ENCODE measurements at places on chromosomes 11 and 22. TPM values are rescaled to one million over a fixed set of nuclear protein-coding genes. Genes with fewer than 3 reads are reported as not detected.

- peaks cover 19% of the 10 kb centered on the region for H3K36me3 ChIP-seq
- no peaks in the 10 kb centered on the region for H3K27me3 ChIP-seq
- peak overlapping the region; percentile 99 for H3K4me3 ChIP-seq
- peak overlapping the region; percentile 98 for H3K27ac ChIP-seq
- no peak for DNase-seq
Measured at GRCh38 chr11:17076517-17077239, 789 bp downstream of the RPS13 start.

GRCh38 chr11:134346976-134347350 is 15.2 kb downstream of the GLB1L2 start:
- no peaks in the 10 kb centered on the region for H3K27me3 ChIP-seq
- no peak overlapping the region for H3K4me3 ChIP-seq
- no peak overlapping the region for H3K27ac ChIP-seq

- H3K4me1 ChIP-seq: peaks cover 7% of the 10 kb centered on the region
- no peak overlapping the region for H3K27ac ChIP-seq
- H3K4me3 ChIP-seq: no peak overlapping the region
- H3K36me3 ChIP-seq: no peaks in the 10 kb centered on the region
Measured at GRCh38 chr11:87006035-87006434, 31.7 kb upstream of the TMEM135 start.

- H3K27me3 ChIP-seq: no peaks in the 10 kb centered on the region
- DNase-seq: no peak
- peaks cover 2% of the 10 kb centered on the region for H3K36me3 ChIP-seq
Measured at GRCh38 chr22:42905702-42906183, 48.7 kb upstream of the ARFGAP3 start.

DNA sequence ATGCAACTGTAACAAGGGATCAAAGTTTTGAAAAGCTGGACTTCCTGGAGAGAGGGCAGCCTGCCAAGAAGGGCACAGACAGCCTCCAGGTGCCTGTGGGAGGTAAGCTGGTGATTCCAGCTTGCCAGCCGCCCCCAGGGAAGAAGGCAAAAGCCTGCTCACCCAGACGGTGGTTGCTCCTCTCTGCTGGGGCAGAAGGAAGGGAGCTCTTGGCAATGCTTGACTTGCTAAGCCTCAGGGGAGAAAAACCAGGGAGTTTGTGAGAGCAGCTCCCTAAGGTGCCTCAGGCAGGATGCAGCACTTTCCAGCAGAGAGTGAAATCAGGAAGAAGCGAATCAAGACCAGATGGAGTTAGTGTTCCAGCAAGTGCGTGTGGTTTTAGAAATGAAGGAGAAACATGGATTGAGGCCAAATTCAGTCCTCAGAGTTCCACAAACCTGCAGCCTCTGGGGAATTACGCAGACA is 553.6 kb downstream of the BUD13 start:
- peaks cover 23% of the 10 kb centered on the region for H3K27me3 ChIP-seq
- no peak overlapping the region for H3K27ac ChIP-seq
- DNase-seq: no peak
- no peak overlapping the region for H3K4me3 ChIP-seq
- no peaks in the 10 kb centered on the region for H3K36me3 ChIP-seq

DNA sequence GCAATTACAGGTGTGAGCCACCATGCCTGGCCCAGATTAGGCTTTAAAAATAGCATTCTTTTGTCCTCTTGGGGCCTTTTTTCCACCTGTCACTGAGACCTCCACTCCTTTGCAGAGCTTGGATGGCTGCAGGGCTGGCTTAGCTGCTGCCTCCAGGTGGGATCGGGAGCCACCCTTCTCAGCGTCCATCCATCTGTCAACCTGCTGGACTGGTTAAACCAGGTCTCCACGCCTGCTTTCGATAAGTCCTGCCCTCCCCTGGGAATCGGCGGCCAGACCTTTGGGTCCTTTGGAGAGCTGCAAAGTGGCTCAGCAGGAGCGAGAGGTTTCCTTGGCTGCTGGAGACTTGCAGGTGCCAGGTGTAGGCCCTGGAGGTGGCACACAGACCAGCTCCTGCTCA is 23.4 kb upstream of the GRAMD4 start:
- peak overlapping the region; percentile 63 for H3K4me3 ChIP-seq
- H3K36me3 ChIP-seq: peaks cover under 1% of the 10 kb centered on the region
- H3K4me1 ChIP-seq: peaks cover 20% of the 10 kb centered on the region
- H3K27me3 ChIP-seq: no peaks in the 10 kb centered on the region
- peak; percentile 87 for DNase-seq
- peak overlapping the region; percentile 98 for H3K27ac ChIP-seq

DNA sequence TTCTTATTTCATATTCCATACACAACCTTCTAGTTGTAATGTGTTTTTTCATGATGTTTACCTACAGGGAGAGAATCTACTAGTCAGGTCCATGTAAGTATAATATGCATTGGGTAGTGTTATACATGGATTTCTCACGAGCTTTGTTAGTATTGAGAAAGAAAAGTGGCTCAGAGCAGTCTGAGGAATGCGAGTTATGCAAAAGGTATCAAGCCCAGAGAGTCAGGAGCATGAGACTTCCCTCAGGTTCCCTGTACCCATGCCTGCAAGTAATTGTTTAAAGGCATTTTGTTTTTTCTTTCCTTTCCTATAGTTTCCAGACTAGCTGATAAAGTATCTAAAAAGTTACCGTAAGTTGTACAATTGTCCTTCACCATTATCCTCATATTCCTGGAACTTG is 66.1 kb downstream of the STK33 start:
- no peak for DNase-seq
- peaks cover 7% of the 10 kb centered on the region for H3K36me3 ChIP-seq
- H3K27me3 ChIP-seq: no peaks in the 10 kb centered on the region
- no peak overlapping the region for H3K27ac ChIP-seq
- H3K4me3 ChIP-seq: no peak overlapping the region

RHOD gene
- total RNA-seq: 20.6 TPM

- H3K4me3 ChIP-seq: peak overlapping the region; percentile 99
- no peaks in the 10 kb centered on the region for H3K27me3 ChIP-seq
- H3K4me1 ChIP-seq: peaks cover 24% of the 10 kb centered on the region
- H3K36me3 ChIP-seq: peaks cover 6% of the 10 kb centered on the region
Measured at GRCh38 chr22:50242406-50242949, 2.3 kb downstream of the TUBGCP6 start.

Data from progenitor cell of endocrine pancreas (in vitro differentiated cells).